NCI-H187 (cell line): ENCODE measurements at places on chromosomes 7 and 10.

GRCh38 chr7:23709081-23709750, 803 bp upstream of the STK31 start:
- no peak for DNase-seq

DNA sequence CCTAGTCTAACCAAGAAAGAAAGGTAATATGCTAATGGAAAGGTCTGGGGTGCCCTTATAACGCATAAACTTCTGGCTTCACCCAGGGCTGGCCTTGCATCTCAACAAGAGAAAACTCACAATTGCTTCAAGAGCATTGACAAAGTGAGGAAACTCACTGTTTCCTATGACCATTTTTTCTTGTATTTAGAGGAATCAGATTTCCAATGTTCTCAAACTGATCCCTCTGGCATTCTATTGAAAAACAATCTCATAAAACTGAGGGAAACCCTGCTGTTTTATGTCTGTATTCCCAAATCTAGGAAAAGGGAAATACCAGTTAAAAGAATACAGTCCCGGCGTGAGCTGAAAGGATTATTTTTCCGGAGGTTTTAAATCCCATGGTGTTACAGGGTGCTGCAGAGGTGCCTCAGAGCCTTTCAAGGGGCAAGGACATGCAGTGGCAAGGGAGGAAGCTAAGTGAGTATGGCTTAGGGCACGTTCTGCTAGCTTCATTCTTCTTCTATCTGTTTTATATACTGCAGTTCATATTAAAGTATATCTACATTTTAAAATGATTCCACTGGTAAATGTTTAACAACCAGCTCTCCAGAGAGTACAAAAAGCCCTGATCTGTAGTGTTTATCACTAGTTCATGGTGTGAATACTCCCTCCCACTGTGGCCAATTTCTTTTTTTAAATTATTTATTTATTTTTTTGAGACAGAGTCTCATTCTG, 68.7 kb downstream of the CAV1 start:
- no peak for DNase-seq

DNA sequence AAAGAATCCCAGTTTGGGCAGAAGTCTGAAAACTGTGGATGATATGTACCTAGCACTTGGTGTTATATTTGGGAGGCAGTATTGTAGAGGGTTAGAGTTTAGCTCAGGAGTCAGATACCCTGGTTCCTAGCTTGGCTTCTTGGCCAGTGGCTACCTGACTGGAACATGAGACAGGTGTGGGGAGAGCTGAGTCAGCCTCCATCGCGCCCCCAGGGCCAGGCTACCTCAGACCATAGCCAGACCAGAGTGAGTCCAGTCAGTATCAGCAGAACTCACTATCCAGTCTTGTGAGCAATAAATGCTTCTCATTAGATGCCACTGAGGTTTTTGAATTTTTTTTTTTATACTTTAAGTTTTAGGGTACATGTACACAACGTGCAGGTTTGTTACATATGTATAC, 26.0 kb downstream of the CYP3A5 start:
- DNase-seq, result no peak

DNA sequence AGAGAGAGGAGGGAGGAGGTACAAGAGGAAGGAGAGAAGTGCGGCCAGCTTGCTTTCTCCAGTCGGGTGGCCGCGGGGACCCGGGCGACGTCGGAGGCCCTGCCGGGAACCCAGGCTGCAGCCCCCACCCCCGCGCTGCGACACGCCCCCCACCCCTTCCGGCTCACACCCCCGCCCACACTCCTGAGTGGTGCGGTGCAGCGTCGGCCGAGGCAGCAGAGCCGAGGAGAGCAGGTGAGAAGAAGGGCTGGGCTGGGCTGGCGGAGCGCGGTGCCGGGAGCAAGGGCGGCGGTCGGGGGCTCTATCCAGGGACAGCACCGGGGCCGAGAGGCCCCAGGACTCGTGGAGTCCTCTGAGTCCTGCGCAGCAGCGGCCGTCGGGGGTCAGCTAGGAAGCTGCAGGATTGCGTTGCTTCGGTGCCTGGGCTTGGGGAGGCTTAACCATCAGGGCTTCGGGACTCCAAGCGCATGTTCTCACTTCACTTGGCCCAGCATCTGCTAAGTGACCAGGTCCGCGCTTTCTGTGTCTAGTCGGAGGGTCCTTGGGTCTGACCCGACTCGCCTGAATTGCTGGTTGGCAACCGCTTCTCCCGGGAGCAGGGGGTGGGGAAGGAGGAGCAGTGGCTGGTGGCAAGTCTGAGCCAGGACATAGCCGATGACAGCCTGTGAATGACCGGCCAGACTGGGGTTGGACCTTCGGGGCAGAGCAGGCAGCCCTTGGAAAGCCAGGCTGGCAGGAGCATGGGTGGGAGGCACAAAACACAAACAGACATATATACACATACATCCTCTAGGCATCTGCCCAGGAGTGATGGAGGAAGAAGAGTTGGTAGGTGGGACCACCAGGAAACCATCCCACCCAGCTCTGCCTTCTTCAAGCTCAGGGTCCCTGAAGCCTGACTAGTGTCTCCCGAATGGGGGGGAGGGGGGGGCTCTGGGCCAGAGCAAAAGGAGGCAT, 683 bp downstream of the CHAT start:
- no peak for DNase-seq

GRCh38 chr7:1647961-1648672, 22.0 kb upstream of the ELFN1 start:
- no peak for DNase-seq

- DNase-seq, result no peak
Observed at GRCh38 chr10:114634609-114634979, 23.5 kb downstream of the ABLIM1 start.

GRCh38 chr7:48042216-48042615, 6.9 kb downstream of the C7orf57 start:
- no peak for DNase-seq

DNA sequence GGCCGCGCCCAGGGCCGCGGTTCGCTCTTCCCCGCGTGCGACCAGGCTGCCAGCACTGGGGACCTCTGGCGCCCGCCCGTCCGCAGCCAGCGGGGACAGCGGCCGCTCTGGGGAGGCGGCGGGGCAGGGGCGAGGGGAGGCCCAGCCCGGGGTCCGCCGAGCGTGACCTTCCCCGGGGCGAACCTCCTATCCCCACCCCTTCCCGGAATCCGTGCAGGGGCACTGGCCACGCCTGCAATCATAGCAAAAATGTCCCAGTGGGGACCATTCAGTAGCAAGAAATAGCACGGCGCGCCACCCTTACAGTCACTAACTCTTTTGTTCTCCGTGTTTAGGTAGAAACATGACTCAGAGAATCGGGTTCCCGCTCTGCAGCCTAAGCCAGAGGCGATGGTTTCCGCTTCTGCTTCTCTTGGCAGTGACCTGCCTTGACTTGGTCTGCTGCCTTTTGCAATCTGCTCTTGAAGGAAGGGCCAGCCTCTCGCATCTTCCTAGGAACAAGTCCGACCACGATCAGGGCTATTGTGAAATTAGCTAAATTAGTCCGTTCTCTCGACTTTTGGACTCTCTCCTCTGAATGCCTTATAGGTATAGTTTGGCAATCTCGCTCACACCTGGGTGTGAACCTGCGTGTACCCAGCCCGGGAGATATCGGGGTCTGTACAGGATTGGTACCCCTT, 79.3 kb upstream of the ACBD5 start:
- DNase-seq, result no peak

DNA sequence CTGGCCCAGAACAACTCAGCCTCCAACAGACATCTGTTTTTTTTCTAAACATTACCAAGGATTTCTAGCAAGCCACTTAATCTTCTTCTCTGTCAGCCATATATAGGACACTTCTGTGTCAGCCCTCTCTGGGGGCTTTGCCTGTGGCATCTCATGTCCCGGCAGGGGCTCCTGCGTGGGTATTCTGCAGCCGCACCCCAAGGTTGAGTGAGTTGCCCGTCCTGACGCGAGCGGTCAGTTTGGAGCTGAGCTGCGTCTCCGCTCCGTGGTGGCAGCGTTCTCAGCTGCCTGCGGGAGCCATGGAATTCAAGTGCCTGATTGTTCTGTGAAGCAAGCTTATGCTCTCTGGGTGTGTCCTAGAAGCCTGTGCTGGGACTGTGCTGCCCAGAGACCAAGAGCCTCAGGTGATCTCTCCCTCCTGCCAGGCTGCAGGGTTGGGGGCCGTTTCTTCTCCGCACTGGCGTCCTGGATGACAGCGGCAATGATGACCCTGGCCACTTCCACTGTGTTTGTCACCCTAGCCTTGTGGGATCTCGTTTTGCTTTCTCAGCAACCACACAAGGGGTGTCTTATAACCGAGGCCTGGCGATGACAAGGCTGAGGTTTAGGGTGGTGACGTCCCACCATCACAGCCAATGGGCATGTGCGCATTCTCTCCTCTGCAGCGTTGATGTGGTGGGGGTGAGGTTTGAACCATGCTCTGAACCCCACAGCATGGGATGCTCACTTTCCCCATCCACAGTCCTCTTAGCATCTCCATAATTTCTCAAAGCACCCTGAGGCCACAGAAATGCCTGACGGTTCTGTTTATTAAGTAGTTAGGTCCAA, 612.6 kb upstream of the FOXK1 start:
- no peak for DNase-seq

GRCh38 chr10:1981976-1982375, 244.7 kb upstream of the ADARB2 start:
- no peak for DNase-seq

- DNase-seq, result no peak
Observed at GRCh38 chr10:21681156-21681555, 147.1 kb downstream of the MLLT10 start.

- no peak for DNase-seq
Observed at GRCh38 chr10:120802935-120803334, 48.2 kb upstream of the WDR11 start.

DNA sequence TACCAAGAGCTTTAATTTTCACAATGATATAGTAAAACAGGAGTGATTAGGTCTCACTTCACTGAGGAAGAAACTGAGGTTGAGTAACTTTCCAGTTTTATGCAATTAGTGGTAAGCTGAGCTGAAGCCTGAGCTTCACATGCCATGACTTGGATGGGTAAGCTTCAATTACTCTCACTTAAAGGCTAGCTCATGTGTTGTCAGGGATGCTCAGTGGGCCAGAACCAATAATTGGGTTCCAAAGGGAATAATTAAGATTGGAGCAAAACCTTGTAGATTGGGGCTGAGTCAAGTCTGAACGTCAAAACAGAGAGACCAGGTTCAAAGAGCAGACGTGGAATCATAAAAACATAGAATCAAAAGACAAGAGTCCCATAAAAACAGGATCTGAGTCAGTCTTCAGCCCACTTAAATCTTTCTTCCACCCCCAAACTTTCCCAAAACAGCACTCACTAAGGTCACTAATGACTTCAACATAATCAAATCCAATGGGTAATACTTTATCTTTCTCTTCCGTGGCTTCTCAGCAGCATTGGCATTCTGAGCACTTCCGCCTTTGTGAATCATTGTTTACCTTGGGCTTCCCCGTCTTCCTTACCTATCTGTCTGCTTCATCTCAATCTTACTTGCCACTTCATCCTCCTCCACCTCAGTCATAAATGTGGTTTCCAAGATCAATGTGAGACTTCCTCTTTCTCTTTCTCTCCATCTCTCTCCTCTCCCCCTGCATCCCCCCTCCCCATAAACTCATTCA, 23.0 kb upstream of the EGFR start:
- no peak for DNase-seq

DNA sequence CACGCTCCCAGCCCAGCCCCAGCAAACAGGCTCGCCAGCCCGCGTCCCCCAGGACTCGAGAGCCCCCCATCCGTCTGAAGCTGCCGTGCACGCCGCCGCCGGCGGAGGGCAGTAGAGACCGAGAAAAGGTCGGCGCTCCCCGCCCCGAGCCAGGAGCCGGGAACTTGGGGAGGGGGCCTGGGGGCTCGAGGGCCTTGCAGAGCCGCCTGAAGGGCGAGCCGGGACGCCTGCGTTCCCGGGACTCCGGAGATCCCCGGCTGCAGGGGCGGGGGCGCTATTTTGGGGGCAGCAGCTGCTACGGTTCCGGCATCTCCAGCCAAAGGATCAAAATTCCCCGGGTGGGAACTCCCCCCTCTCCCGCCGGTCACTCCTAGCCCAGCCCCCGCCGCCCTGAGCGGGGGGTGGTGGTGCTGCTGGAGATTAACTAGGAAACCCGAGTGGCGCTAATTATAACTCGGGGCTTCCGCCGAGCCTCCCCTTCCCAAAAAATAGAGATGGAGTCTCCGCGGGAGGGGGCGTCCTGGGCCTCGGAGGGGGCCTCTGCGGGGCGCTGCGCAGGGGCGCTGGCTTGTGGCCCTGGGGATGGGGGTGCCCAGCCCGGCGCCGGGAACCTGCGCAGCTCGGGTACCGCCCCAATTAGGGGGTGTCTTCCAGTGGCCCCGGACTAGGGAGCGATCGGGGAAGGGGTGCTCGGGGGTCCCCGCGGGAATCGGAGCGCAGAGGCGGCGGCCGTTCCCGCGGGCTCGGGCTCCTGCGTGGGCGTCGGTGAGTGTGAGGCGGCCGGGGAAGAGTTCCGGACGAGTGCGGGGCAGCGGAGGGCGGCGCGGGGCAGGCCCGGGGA, 608 bp downstream of the ACHE start:
- no peak for DNase-seq

- DNase-seq, result no peak
Observed at GRCh38 chr7:80967917-80968297, 49.1 kb upstream of the SEMA3C start.

- no peak for DNase-seq
Observed at GRCh38 chr10:78898341-78899097, 170.2 kb upstream of the ZMIZ1 start.

DNA sequence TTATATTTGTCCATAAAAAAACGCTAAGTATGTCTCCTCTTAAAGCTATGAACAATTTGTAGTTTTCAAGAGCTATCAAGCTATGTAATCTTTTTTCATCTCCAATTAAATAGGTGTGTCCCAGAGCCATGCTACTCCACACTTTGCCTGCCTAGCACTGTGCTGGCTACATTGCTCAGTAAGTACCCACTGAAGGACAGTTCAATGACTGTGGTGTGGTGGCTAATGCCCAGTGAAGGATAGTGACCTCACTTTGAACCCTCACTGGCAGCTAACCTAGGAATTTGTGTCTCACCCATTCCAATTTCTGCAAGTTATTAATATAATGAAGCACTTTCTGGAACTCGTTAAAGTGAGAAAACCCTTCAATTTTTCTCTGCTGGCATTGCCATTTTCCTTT, 14.4 kb upstream of the TRUB1 start:
- no peak for DNase-seq

- DNase-seq, result no peak
Observed at GRCh38 chr10:22366771-22367170, 21.5 kb downstream of the SPAG6 start.

DNA sequence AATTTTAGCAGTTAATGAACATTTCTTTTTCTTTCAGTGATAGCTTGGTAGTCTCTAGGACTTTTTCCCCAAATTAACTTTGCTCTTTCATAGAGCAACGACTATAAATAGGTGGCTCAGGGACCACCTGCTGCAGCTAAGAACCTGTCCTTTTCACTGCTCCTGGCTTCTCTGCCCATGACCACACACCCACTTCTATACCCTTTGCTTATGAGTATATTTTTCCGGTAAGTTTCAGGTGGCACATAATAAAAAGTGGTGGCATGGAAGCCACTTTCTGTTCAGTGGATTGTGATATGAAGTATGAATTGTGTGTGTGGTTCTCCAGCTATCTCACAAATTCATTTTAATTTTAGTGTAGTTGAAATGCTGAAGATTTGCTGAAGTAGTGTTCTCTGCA, 1.2 kb downstream of the ING3 start:
- DNase-seq, result no peak

- no peak for DNase-seq
Observed at GRCh38 chr7:64879086-64879730, 23.9 kb upstream of the ZNF273 start.
